ENCODE measurements at places on chromosomes 5 and 9.

DNA sequence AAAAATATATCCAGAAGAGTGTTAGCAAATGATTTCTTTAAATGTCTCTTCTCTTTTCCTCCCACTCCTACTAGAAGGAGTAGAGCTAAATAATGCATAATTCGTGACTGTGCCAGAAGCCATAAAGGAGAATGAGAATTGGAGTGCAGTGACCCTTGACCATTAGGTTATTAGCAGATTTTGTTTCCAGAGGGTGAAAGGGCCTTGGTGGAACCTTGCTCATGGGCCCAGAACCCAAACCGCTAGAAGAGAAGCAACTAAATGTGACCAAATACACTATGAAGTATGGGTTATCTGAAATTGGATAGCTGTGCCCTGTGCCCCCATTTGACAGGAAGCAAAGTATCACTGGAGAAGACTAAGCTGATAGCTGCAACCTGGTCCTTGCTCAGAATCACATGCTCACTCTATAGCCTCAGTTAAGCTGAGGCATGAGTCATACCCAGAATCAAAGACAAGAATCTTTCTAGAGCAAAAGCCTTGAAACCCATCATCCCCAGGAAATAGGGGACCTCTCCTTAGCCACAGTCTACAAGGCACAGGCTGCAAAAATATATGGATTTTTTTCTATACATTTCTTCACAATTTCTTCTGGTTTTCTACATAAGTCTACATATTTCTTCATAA is 36.3 kb downstream of the CAPSL start:
- no peak for DNase-seq

GRCh38 chr5:135843571-135844337 is 9.3 kb downstream of the SLC25A48 start:
- DNase-seq: no peak

DNA sequence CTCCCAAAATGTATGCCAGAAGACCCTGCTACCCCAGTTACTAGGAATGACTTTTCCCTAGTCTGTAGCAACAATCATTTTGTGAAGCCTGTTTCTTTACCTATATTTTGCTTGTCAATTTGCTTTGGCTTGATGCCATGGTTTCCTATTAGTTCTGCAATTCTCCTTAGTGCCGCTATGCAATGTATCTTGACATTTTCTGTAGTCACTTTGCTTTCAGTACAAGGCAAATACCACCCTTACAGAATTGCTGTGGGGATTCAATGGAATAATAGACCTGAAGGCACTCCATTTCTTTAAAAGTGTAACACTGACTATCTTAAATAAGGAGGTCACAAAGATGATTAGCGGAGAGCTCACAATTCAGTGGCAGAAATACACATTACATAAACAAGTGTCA is 291.1 kb downstream of the NR2F1-AS1 start:
- DNase-seq: no peak

- no peak for DNase-seq
These were observed 41.0 kb downstream of the KCNMB1 start for GRCh38 chr5:170348137-170348633.

- DNase-seq: no peak
These were observed 45.5 kb upstream of the IL7R start for GRCh38 chr5:35811108-35811741.

DNA sequence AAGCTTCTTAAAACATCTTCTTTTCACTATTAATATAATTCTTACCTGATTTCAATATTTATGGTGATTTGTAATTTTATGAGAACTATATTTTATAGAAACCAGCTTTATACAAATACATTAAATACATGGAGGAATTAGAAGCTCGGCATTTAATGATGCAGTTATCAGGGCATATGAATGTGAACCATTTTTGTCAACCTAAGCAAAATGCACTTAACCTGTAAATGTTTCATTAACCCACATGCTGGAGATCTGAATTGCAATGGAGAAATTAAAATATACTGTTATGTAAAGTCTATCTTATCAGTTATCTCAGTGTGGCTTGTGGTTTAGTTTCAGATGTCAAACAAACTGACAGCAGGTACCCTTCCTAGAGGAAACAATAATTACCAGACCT is 63.2 kb upstream of the CDH12 start:
- DNase-seq: no peak

DNA sequence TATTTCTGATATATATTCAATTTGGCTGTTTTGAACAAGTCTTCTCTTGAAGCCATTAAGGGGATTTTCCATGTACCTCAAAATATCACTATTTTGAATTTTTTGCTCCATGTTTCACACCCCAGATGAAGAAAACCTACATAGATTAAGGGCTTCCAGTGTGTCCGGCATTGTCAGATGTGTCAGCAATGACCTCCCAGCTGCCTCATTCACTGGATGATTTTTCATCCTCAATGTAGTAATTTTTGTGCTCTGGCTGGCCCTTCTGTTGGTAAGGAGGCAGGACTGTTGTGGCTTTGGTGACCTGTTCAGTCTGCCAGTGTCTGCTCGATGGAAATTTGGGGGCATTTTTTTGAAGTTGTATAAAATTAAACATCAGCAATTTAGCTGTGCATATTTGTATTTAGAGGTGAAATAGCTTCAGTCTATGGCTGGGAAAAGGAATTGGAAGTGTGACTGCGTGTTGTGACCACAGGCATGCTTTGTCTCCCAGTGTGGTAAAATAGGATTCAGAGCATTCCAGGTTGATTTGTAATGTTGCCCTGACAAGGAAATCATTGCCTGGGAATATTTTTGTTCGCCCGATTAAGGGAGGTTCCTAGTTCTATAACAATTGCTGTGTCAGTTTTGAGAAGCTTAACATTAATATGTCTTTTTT is 312.4 kb downstream of the ARHGEF28 start:
- no peak for DNase-seq

- no peak for DNase-seq
These were observed 140.1 kb upstream of the PALM2AKAP2 start for GRCh38 chr9:109639674-109640579.

DNA sequence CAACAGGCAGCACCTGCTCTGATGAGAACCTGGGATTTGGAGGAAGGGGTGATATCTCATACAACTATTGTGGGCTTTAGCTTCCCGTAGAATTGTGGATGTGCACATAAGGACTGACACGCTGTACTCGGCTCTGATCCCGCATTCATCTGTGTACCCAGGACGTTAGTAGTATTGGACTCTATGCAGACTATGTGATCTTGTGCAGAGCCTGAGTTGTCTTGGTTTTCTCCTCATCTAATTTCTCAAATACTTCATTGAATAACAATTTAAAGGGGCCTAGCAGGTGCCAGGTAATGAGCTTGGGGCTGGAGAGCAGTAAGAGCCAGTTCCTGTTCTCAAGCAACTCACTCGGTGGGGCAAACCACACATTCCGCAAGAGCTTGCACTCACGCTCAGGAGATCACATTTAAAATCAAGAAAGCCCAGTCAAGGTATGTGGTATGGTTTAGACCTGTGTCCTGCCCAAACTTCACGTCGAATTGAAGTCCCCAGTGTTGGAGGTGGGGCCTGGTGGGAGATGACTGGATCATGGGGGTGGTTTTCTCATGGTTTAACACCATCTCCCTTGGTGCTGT is 14.8 kb downstream of the C5orf15 start:
- DNase-seq: no peak

DNA sequence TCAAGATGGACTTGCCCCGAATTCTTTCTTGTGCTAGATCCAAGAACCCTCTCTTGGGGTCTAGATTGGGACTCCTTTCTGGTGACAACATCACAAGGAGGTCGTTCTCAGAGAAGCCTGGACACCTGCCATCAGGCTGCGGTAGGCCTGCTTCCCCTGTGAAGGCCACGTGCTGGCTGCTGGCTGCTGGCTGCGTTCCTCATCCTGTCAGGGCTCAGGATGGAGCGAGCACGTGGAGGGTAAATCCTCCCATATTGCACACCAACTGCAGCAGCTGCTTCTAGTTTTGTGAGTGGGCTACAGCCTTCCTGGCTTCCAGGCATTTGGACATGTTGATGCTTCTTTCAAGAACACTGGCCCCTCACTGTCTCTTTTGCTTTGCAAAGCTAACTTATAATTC is 95.6 kb downstream of the HSPA4 start:
- no peak for DNase-seq

DNA sequence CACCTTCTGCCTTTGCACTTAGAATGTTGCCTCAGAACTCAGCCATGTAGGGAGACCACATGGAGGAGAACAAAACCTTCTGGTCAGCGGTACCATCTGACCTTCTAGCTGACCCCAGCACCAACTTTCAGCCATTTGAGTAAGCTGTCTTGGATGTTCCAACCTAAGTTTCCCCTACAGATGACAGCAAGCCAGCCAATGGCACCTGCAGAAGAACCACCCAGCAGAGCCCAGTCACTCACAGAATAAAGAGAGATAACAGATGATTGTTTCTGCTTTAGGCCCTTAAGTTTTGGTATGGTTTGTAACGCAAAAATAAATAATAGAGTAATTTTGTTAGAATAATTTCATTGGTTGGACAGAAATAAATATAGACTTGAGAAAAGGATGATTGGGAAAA is 10.4 kb downstream of the DNAH5 start:
- DNase-seq: no peak

- no peak for DNase-seq
These were observed 174.9 kb upstream of the PAPPA start for GRCh38 chr9:115978659-115979096.

DNA sequence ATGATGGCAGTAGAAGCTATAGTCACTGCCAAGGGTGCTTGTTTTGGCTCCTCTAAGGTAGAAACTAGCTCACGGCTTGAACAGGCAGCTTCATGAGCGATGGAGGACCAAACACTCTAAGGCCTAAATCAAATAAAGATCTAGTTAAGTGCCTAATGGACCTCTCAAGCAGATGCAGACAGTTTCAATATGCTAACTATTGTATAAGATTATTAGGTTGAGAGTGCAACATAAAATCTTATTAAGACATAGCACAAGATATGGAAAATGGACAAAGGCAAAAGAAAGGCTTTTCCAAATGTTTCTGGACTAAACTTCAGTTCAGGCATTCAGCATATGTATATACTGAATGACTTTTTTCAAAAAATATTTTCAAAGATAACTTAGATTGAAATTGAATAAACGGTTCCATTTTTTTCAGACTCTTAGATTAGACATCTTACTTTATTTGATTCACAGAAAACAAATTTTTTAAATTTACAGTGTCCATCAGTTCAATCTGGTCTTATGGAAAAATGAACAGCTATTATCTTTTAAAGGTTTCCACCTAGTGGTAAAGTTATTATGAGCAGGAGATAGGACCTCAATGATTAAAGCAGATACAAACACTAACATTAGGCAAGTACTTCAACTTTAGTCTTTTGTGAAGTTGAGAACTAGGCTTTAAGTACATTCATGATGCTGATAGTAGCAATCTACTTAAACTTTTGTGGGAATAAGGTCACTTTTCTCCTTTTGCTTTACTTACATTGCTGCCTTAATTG is 1167.7 kb downstream of the MAT2B start:
- DNase-seq: no peak

DNA sequence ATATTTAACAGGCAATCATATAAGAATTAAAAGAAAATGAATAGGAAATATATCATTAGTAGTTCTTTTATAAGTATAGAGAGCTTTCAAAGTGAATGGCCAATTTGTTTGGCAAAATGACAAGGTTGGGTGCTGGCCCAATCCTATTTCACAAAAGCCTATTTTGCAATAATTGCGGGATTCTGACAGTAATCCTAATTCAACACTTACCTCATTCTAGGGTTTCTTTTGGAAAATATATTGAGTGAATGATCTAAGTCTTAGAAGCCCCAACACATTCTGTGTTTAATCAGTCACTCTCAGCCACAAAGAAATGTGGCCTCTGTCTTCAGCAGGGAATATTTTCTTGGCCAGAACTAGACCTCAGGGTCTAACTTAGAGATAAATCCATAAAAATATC is 835.9 kb upstream of the ZNF608 start:
- no peak for DNase-seq

DNA sequence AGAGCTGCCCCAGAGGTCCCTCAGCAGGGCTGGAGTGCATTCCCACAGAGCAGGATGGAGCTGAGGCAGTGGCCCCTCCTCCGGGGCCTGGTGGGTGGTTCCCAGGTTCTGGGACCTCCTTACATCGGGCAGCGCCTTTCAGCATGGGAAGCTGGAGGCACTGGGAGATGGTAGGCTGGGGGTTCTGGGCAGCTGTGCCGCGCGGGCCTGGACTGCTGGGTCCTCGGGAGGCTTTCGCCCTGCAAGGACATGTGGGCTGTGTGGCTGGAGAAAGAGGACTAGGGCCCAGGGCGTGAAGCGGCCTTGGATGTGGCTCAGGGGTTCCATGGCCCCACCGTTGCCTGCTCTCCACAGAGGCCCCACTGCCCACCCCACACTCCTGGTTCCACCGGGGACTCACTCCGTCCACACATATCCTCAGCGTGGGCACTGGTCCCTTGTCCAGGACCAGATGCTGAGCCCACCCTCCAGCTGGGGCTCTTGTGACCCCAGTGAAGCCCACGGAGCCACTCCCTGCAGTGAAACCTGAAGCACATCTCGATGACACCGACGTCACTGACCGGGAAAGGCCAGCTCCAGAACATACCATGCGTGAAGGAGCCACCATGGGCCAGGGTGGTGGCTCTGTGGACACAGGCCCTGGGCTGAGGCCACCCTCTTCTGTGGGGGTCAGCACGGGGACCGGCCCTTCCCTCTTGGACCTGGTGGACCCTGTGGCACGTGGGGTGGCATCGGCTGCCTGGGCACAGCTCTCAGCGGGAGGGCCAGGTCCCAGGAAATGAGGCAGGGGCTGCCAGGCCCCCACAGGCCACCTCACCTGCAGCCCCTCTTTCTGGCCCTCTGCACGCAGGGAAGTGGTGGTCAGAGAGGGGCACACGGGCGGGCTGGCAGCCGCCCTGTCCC is 31.5 kb upstream of the NKD2 start:
- DNase-seq: no peak

GRCh38 chr5:124504081-124504916 is 242.1 kb downstream of the ZNF608 start:
- DNase-seq: no peak

GRCh38 chr9:93678199-93679019 is 102.0 kb downstream of the PHF2 start:
- DNase-seq: no peak

GRCh38 chr5:174098694-174099093 is 53.2 kb downstream of the NSG2 start:
- DNase-seq: no peak

GRCh38 chr5:159601216-159601615 is 270.9 kb upstream of the IL12B start:
- no peak for DNase-seq

DNA sequence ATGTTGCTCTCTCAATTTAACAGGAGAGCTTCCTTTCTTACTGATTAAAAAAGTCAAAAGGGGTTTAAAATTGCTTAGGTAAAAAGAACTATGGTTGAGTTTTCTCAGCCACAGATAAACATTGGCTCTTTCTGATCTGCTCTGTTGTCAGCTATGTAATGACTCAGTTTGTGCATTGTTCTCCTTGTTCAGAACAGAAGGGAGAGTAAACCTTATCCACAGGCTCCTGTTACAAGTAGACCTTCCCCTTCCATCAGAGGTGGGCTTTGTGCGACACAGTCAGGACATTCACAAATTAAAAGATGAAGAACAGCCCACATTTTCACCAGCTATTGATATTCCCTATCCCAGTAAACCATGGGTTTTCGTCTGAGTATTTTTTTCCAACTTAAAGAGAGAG is 236.3 kb upstream of the SEMA6A start:
- DNase-seq: no peak

- DNase-seq: no peak
These were observed 25.0 kb downstream of the LPAR1 start for GRCh38 chr9:111013250-111013649.

Measured in glomerular endothelial cell (primary cell).